T-helper 9 cell (primary cell): ENCODE measurements at places on chromosomes 5 and 9.

DNA sequence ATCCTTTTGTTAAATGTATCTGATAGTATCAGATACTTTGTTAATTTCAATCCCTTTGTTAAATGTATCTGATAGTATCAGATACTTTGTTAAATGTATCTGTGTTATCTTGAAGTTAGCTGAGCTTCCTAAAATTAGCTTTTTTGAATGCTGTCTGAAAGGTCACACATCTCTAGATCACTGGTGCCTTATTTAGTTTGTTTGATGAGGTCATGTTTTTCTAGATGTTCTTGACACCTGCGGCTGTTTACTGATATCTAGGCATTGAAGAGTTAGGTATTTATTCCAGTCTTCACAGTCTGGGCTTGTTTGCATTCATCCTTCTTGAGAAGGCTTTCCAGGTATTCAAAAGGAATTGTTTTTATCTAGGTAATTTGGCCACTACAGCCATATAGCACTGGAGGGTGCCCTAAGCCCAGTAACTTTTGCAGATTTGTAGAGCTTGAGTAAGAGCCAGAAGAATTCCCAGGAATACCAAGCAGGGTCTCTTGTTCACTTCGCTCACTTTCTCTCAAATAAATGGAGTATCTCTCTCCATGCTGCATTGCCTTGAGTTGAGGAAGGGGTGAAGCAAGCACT, 435.4 kb upstream of the GRAMD2B start:
- DNase-seq = no peak

DNA sequence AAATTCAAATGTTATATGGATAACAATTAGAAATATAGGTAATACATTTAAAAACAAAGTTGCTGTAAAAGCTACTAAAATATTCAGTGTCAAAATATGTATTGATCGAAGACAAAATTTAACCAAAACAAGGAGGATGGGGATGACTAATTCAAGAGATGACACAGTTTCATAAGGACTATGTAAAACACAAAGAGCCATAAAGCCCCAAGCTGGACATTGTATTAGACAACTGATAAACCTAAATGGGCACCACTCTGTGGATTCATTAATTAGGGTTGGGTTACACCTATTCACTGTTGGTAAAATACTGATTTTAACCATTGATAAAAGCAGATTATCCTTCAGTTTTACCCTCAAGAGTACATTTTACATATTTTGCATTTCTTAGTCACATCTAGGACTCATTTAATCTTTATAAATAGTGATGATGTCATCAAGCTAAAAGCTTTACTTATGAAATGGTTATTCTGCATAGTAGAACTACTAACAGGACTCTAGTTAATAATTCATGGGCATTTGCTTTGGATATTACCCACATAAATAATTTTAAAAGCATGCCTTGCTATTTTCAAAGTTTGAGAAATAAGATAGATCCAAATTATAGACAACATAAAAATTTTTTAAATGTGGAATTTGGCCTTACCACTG, 13.7 kb downstream of the TUT7 start:
- no peak for DNase-seq

GRCh38 chr9:36597412-36598178, 24.9 kb downstream of the MELK start:
- no peak for DNase-seq

GRCh38 chr9:28190981-28191380, 617.7 kb upstream of the C9orf72 start:
- DNase-seq = no peak

- DNase-seq = no peak
Observed at GRCh38 chr5:43609752-43610151, 6.8 kb downstream of the NNT start.

- no peak for DNase-seq
Observed at GRCh38 chr5:159737263-159737662, 179.0 kb upstream of the ADRA1B start.

DNA sequence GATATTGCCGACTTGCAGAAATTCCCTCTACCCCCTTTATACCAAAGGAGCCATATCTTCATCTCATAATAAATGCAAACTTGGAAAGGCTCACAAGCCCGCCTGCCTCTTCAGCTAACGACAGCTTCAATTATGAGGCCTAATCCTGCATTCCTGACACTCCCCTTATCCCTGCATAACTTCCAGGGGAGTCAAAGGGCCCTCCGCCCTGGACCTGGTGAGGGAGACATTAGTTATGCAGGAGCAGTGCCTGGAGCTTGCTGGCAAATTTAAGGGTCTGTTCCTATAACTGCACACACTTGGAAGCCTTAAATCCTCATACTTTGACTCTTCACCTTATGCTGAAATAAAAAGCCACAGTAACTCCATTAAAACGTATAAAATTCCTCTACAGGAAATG, 617.9 kb downstream of the BNC2 start:
- DNase-seq = no peak

DNA sequence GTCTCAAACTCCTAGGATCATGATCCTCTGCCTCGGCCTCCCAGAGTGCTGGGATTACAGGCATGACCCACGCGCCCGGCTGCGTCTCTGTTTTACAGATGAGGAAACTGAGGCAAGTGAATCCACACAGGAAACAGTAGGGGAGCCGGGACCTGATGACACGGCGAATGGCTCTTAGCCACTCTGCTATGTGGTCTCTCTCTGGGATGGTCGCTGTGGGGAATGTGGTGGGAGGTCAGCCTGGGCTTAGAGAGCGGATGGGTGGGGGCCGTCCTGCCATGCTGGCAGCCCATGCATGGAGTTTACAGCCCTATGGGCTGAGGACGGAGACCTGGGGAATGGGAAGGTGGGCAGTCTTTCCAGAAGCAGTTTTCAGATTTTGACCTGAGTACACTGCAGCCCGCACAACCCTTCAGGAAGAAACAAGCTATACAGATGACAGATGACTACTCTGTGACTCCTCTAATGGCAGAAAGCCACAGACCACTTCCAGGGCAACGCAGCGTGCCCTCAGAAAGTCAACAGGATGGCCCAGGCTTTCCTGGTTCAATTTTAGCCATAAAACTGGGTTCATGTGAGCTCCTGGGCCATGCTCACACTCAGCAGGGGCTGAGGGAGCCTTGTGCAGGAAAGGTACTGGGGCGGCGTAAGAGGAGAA, 136.1 kb upstream of the RAPGEF1 start:
- DNase-seq = no peak

DNA sequence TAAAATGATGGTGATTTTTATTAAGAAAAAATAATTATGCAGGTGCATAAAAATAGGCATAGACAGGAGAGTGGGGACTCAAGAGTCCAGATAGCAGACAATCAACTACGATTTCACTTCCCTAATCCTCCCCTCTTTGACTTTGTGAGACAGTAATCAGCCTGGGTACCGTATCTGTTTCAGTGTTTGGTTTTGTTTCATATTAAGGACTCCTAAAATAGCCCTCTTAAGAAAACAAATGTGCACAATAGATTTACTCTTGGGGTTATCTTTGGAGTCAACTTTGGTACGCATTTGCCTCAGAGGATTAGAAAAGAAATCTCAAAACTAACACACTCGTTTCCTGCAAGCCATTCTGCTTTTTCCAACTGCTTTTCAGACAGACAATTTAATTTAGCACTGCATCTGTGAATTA, 96.3 kb downstream of the ZNF608 start:
- no peak for DNase-seq

GRCh38 chr9:80995759-80996158, 693.6 kb downstream of the TLE1 start:
- DNase-seq = no peak
